ENCODE measurements at places on chromosomes 1 and 21.

DNA sequence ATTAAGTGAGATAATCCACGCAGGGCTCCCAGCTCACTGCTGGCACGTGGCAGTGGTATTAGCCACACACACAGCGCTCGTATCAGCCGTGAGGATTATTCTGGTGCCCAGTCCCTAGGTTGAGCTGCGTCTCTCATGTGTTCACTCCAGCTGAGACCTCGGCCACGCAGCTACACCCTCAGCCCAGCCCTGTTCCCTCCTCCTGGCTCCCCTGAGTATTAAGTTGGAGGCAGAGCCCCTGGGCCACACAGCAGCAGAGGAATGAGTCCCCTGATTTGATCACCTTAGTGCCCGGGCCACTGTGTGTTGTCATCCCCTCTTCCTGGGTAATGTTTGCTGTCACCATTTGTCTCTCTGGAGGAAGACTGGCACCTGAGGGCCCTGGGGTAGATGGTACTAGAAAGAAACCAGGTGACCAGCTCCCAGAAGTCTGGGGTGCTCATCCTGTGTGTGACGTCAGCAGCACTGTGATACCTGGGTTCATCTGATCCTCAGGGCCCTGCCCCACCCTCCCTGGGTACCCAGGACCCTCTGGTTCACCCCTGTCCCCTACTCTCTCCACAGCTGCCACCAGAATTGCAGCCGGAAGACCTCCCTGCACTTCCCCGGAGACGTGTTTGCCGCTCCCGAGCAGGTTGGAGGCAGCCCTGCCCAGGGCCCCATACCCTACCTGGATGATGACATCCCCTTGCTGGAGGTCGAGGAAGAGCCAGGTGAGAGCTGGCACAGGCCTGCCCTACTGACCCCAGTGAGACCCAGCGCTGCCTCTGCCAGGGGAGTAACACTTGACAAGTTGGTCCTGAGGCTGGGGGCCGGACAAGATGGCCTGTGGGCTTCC is 40.1 kb downstream of the DISP3 start:
- no peak for DNase-seq

- no peak for DNase-seq
These were observed 129.6 kb downstream of the ZNF648 start for GRCh38 chr1:181931873-181932272.

DNA sequence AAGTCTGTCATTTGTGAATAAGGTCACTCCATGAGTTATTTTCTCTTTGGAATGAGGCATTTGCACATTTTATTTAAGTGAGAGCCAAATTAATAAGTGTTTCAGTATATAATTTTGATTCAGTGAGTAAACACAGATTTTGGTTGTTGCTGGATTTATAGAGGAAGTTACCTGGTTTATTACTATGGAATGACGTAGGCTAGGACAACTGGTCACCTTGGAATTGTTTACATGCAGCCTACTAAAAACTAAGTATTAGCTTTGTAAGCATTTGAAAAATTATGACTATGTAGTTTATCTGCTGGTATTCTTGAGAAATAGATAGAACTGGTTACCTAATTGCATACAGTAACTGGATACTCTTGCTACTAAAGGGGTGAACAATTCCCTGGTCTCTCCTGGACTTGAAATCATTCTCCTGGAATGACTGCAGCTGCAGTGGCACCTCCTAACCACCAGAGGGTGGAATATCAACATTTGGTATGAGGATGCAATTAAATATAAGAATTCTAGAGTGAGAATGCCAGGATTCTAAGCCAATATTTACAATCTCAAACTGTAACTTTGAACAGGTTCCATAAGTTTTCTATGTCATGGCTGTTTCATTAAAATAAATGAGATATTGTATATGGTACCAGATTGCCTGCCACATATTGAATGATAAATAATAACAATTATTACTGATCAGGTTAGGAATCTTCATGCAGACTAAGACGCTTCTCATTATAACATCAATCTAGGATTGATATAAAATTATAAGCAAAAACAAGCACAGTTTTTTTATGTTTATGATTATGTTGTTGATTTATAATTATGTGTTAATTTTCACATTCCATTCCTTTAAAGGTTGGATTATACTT is 3.5 kb upstream of the KRTAP27-1 start:
- peak; percentile 7 for DNase-seq

- no peak for DNase-seq
These were observed 403 bp upstream of the C1orf122 start for GRCh38 chr1:37807220-37807554.

DNA sequence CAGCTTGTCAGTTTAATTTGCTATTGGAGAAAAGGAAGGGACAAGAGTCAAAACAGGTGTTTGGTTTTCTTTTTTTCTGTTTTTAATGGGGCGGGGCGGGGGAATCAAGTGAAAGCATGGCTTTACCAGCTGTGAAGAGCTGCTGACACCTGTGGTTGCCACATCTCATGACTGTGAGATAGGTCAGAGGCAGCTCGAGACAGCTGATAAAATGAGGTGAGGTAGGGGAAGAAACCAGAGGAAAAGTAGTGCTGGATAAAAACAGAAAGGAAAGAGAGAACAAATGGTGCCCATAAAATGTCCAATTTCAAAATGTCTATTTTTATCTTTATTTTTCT is 272.3 kb downstream of the NEGR1 start:
- no peak for DNase-seq

DNA sequence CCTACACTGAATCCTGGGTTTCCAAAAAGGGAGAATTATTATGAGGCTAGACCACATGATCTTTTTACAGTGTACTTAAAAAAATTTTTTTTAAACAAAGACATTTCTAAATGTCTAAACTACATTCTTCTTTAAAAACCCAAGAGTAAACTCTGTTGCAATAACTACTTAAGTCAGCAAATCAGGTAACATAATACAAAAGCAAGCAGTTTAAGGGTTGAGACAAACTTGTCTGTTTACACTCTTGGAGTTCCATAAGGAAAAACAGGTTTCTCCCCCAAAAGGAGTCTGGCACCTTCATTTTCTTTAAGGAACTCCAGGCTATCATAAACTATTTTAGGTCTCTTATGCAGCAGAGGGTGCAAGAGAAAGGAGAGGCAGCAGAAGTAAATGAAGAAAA is 12.5 kb upstream of the ANKRD45 start:
- no peak for DNase-seq

DNA sequence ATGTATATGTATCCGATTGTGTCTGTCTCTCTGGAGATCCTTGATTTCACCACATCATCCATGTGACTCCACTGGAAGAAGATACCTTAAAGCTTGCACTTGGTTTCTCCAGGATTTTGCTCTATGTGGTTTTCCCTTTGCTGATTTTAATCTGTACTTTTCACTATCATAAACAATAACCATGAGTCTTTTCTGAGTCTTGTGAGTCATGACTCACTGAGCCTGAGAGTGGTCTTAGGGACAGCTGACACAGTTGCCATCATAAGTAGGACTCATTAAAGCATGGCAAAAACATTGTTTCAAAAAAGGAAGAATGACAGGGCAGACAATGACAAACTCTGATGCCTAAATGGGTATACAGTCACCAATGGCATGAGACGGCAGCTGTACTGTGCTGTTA is 226.2 kb downstream of the AKT3 start:
- DNase-seq: no peak

DNA sequence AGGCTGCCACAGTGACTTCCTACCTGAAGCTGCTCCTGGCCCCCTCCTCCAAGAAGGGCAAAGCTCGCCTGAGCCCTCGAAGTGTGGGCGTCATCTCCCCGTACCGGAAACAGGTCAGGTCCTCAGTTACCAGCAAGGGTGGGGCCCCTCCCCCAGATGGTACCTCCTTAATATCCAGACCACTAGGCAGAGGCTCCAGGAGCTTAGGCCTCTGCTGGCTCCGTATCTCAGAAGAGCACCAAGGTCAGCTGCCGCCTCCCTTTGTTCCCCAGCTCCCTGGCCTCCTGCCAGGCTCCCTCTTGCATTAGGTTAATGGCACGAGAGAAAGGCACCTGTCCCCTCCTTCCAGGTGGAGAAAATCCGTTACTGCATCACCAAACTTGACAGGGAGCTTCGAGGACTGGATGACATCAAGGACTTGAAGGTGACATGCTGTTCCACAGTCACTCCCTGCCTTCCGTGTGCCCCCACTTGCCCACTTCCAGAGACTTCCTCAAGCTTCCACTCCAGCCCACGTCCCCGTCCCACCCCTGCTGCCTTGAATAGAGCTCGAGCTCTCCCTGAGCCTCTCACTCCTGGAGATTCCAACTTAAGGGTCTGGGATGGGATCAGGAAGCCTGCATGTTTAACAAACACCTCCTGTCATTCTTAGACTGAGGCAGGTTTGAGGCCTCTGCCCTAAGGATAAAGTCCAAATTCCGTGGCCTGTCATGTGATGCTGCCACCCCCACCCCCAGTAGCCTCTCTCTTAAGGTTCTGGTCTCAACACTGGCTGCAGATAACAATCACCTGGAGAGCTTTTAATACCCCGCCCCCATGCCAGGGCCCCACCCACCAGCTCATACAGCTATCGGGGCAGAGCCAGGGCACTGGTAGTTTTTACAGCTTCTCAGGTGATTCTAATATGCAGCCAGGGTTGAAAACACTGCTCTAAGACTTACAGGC is 8.3 kb downstream of the RHOC start:
- DNase-seq: peak; percentile 96

- no peak for DNase-seq
These were observed 49.4 kb upstream of the COG2 start for GRCh38 chr1:230592848-230593414.

- DNase-seq: peak; percentile 65
These were observed 13.9 kb downstream of the DDX20 start for GRCh38 chr1:111769517-111770146.

DNA sequence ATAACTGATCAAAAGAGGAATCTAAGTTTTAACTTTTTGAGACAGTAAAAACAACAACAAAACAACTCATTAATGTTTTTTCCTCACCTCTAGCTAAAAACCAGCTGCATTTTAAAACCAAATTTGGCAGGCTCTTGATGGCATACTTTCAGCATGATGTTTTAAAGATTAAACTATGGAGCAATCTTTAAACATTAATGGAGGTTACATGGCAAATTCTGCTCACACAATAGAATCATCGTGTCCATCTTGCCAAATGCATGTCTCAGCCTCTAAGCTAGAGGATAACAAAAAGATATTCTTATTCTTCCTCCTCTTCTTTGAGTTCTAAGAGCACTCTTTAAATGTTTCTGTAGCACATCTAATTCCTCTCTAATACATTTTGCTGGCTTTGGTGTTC is 579.8 kb upstream of the PKN2 start:
- DNase-seq: no peak

- DNase-seq: no peak
These were observed 41.2 kb downstream of the SKI start for GRCh38 chr1:2269193-2269921.

DNA sequence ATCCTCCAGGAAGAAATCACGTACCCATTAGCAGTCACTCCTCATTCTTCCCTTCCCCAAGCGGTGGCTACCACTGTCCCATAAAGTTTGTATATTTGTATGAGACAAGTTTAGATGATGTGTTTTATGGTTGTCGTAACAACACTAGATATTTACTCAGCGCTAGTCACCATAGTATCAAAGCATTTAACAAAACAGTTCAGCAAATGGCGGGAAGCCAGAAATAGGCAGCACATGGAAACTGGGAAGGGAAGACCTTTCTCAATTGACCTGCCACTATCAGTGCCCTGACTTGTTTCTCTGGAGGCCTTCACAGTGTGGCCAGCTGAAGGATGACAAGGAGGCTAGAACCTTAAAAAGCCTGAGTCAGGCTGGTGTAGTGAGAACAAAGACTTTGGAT is 31.1 kb downstream of the CNST start:
- DNase-seq: no peak

DNA sequence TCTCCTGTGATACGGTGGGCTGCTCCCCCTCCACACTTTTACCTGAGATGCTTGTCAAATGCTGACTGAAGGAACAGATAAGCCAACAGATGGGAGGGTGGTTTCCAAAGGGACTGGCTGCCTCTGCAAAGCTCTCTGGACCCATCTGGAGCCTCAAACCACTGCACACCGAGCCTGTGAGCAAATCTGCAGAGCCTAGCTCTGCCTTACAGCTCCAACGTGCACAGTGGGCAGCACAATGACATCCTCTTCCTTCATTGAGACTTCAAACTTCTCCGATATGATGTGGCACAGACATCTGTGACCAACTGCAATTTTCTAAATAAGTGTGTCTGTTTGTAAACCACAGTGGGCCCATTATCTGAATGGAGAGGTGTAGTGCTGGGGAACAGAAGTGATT is 26.2 kb upstream of the KNCN start:
- no peak for DNase-seq

- DNase-seq: no peak
These were observed 167.2 kb downstream of the FMN2 start for GRCh38 chr1:240258910-240259309.

DNA sequence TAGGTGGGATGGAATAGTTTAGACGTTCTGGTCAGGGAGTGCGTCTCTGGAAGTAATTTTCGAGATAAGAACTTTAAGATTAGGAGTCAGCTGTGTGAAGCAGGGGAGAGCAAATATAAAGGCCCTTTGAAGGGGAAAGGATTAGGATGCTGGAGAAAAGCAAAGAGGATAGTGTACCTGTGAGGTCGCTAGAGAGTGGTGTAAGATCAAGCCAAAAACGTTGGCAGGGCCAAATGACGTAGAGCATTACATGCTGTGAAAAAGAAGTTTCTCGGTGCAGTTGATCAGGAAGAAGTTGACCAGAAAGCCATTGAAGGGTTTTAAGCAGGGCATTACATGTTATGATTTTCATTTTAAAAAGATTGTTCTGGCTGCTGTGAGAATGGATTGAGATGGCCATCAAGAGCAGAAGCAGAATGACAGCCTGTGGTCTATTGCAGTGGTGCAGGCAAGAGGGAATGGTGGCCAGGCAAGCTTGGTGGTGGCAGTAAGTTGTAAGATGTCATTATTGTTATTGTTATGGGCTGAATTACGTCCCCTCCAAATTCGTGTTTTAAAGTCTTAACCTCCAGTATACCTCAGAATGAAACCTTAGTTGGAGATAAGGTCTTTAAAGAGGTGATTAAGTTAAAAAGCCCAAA is 113.6 kb upstream of the KIF26B start:
- DNase-seq: no peak

DNA sequence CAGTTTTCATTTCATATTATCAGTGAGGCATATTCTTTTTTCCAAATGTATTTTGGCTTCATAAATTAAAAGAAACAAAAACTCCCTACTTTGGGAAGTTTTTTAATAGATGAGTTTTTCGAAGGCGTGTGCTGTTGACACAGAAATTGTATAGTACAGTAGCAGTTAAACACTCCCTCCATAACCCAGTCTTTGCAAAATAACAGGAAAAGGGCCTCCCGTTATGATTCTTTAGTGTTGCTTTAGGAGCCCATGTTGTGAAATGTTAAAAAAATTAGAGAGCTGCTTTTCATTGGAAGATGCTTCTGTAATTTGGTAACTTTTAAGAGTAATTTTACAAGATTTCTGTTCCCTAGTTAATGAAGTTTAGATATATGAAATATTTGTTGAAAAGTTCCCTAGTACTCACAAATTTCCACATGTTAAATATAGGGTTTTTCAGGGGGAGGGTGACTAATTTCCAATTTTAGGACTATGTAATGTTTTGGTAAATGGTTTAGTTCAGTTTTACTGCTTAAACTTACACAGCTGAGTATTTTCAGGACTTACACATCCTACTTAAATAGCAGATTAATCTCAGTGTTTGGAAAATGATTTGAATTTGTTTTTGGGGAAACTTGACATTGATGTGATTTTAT is 2.0 kb downstream of the CAMSAP2 start:
- no peak for DNase-seq

Measured in NCI-H1105 treated with DMSO at 0.1 percent for 48 hours (cell line).